ENCODE measurements at places on chromosomes 1 and 21.

DNA sequence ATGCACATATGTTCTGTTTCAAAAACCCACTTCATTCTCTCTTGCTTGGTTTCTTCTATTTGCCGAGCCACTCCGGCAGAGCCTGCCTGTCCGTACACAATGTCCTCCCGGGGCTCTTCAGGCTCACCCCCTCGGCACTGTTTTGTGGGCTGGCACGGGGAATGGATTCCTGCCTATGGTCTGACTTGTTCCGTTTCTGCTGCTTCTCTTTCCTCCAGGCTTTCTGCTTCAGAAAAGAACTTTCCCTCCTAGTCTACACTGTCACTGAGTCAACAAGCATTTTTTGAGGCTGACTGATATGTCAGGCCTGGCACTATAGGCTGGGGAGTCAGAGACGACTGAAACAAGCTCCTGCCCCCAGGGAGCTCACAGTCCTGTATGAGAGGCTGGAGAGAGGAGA lies 28.4 kb upstream of the SARS1 start:
- DNase-seq, result no peak

DNA sequence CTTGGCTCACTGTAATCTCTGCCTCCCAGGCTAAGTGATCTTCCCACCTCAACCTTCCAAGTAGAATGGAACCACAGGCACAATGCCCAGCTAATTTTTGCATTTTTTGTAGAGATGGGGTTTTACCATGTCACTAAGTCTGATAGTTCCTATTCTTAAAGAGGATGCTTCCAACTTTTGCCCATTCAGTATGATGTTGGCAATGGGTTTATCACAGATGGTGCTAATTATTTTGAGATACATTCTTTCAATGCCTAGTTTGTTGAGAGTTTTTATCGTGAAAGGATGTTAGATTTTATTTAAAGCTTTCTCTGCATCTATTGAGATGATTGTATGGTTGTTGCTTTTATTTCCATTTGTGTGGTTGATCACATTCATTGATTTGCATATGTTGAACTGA lies 103.9 kb downstream of the SLC44A5 start:
- DNase-seq, result no peak

DNA sequence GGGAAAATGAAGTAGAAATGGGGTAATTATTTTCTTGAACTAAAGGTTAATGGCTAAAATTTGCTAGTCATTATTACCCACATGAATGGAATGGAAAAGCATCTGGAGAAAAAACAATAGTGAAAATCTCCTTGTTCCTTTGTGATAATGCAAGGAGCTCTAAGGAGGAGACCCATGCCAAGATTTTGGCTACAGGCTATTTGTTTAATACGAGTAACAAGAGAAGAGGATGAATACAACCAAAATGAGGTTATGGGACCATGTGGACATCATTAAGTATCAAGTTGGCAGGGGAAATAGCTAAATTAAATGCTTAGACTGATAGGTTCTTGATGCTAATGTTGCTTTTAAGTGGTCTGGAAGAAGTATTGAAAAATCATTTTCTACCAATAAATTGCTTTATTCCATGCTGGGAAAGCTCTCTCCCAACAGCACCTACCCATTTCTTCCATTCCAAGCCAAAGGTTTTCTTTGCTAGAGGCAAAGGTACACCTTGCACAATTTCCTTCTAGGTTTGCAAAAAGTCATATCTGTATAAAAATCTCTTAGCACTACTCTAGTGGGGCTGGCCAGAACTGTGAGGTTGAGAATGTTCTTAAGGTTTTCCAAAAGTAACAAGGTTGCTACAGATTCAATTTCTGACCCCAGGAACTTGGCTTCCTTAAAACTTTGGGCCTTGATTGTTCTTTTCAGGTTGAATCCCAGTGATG lies 100.2 kb downstream of the SMYD2 start:
- no peak for DNase-seq

DNA sequence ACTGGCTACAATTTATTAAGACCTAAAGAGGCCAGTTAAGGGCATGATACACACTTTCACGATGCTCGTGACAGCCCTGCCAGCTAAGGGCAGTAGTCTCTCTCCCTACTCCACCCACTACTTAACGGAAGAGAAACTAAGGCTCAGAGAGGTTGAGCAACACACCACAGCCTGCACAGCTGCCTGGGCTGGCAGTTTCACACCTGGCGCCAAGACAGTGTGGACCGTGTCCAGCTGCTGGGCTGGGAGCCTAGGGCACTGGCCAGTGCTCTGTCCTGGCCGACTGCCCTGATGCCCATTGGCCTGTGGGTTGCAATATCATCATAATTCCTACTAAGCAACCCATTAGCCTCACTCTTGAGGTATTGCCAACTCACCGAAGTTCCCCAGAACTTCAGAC lies 27.6 kb downstream of the TENT5C start:
- no peak for DNase-seq

GRCh38 chr1:117672756-117673155 lies 66.9 kb downstream of the TENT5C start:
- no peak for DNase-seq

GRCh38 chr1:23577056-23578004 lies 18.0 kb upstream of the ID3 start:
- DNase-seq, result no peak

DNA sequence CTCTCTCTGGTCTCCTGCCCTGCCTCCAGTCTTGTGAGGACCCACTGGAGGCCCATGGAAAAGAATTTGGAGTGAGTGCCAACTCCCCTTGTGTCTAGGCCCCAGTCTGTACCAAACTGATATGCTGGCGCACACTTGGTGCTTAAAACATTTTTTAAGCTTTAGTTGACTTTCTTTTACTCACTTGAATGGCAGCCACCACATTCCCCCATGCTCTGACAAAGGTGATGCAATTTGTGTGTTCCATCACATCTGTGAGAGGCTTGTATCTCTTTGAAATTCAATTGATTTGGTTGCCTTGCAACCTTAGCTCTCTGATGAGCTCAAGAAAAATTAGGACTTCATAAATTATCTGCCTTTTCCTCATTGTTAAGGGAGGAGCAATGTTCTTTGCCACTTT lies 30.5 kb upstream of the WDTC1 start:
- no peak for DNase-seq

DNA sequence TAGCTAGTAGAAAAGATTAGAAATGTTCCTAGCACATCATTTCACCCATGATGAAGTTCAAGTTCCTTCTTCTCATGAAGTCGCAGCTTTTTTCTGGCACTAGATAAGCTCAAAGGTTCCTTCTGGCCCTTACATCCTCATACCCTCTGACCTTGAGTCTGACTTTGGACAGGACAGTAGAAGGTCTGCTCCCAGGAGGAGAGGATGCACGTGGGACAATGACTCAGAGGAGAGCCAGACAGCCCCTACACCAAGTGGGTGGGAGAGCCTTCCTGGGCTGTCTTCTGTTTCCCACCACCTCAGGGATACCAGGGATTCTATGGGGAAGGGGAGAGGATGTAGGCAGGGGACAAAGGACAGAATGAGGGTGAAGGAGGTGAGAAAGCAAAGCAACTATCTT lies 86.0 kb downstream of the HHIPL2 start:
- no peak for DNase-seq

All from GF-D8 (cell line).